ENCODE measurements at places on chromosomes 5 and 9.
A peak's percentile ranks its signal among the peaks of the same experiment; 100 is the strongest.

DNA sequence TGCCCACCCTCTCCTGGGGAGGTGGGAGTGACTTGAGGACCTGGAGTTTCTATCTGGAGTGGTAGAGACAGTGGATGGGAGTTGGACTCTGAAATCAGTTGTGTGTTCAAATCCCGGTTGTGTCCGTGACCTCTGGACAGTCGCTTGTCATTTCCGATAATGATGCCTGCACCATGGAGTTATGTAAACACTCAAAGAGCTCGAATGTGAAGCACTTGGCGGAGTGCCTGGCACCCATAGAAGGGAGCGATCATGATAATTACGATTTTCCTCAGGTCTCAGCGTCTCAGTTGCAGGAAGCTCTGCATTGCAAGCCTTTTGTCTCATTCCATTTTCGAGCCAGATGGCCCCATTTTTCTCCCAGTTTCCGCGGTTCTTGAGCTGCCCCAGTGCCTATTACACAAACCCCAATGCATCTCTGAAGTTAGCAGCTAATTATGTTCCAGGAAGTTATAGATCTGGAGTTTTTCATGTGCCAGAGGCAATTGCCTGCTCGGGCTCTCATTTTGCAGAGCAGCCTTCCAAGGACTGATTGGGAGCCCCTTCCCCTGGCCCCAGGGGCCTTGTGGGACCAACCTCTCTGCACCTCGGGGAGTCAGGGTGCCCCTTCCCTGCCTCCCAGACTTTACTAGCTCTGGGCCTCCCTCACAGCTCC lies 175.5 kb upstream of the MVB12B start:
- no peak for DNase-seq

DNA sequence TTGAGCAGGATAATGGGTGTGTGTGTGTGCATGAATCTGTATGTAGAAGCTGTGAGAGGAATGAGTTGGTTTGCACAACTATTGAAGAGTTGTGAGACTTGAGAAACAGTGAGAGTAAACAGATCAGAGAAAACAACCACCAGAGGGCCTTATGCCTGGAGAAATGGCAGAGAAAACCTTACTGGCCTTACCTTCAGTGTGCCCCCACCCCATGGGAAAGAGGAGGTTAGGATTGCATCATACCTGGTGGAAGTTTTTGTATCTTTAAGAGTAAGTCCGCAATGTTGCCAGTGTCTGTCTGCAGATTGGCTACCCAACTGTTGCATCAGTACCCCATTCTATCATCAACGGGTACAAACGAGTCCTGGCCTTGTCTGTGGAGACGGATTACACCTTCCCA lies 1909.4 kb upstream of the WWC1 start:
- no peak for DNase-seq

GRCh38 chr5:173318881-173319620 lies 9.2 kb downstream of the STC2 start:
- DNase-seq: no peak

GRCh38 chr9:105957830-105958229 lies 263.5 kb downstream of the TMEM38B start:
- DNase-seq: no peak

DNA sequence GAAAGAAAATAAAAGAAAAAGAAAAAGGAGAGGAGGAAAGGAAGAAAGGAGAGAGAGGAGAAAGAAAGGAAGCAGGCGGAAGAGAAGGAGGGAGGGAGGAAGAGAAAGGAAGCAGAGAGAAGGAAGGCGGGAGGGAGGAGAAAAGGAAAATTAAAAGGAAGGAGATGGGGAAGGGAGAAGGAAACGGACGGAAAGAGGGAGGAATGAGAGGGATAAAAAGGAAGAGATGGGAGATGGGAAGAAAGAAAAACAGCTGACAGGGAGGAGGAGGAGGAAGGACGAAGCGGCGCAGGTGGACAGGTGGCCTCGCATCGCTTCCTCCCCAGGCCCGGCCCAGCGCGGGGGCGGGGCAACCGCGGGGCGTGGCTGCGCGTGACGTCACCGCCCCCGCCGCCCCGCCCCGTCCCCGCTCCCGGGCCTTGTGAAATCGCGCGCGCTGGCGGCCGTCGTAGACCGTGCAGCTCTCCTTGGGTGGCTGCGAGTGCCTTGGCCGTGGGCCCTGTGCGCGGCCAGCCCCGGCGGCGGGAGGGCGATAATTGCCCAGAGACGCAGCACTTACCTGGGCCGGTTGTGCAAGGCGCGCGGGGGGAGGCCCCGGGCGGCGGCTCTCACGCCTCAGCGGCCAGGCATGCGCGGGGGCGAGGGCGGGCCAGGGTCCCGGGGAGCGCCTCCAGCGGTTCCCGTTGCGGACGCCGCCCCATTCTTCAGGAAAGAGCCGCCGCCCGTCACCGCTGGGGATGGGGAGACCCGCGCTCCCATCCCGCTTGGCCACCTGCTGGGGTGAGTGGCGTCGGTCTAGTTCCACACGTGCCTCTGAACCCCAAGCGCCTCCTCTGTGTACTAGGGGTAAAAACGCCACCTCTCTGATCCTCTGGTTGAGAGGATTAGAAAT lies 49.6 kb upstream of the FOXE1 start:
- DNase-seq: peak; percentile 16

GRCh38 chr9:36456480-36457065 lies 56.5 kb upstream of the RNF38 start:
- DNase-seq: no peak

- DNase-seq: no peak
These were observed 97.2 kb upstream of the NREP start for GRCh38 chr5:111854186-111854585.
